ENCODE measurements at places on chromosomes 6 and 20. TPM values are rescaled to one million over a fixed set of nuclear protein-coding genes. Genes with fewer than 3 reads are reported as not detected.

The CDK19 gene
- polyA plus RNA-seq = 4.1 TPM

The RSPO3 gene
- 0.20 TPM for polyA plus RNA-seq

The MPC1 gene
- 358 TPM for polyA plus RNA-seq

The SAMD10 gene
- polyA plus RNA-seq = 8.8 TPM

The GRIK2 gene
- 0.13 TPM for polyA plus RNA-seq

The SIRPG gene
- polyA plus RNA-seq = not detected

The BPI gene
- 0.01 TPM for polyA plus RNA-seq

The KIF13A gene
- polyA plus RNA-seq = 17.2 TPM

The FAM209B gene
- 0.62 TPM for polyA plus RNA-seq

The TFAP2C gene
- polyA plus RNA-seq = 0.07 TPM

The STAU1 gene
- 18.0 TPM for polyA plus RNA-seq

The SIRPA gene
- polyA plus RNA-seq = 9.7 TPM

The CBLN4 gene
- not detected for polyA plus RNA-seq

The SASH1 gene
- 6.9 TPM for polyA plus RNA-seq

The DUSP15 gene
- 6.0 TPM for polyA plus RNA-seq

The CRYBG1 gene
- polyA plus RNA-seq = 0.73 TPM

The HCK gene
- polyA plus RNA-seq = 3.7 TPM

The MBOAT1 gene
- polyA plus RNA-seq = 3.7 TPM

The APOM gene
- polyA plus RNA-seq = 7.4 TPM

The PGK2 gene
- polyA plus RNA-seq = not detected

The TUBB2B gene
- polyA plus RNA-seq = 0.59 TPM

The EMILIN3 gene
- polyA plus RNA-seq = 6.4 TPM

The RAMACL gene
- 0.29 TPM for polyA plus RNA-seq

The FYN gene
- polyA plus RNA-seq = 19.1 TPM

The DCBLD1 gene
- polyA plus RNA-seq = 6.7 TPM

The PTPRT gene
- 0.04 TPM for polyA plus RNA-seq

The FILIP1 gene
- polyA plus RNA-seq = 73.2 TPM

The CD40 gene
- polyA plus RNA-seq = 7.9 TPM

The SLC22A16 gene
- polyA plus RNA-seq = 0.09 TPM

The TREML2 gene
- not detected for polyA plus RNA-seq

The PRL gene
- not detected for polyA plus RNA-seq

The USP49 gene
- polyA plus RNA-seq = 2.0 TPM

The LINC00237 gene
- polyA plus RNA-seq = not detected

The PBX2 gene
- polyA plus RNA-seq = 25.6 TPM

The HSPA1L gene
- polyA plus RNA-seq = 1.4 TPM

The TGM3 gene
- polyA plus RNA-seq = not detected

The OR2H1 gene
- not detected for polyA plus RNA-seq

The CRISP2 gene
- polyA plus RNA-seq = not detected

The TREML4 gene
- polyA plus RNA-seq = not detected

The BEND3 gene
- polyA plus RNA-seq = 0.51 TPM

Measured in heart right ventricle (tissue), 16 donors.